ENCODE measurements at places on chromosomes 13 and 19.

DNA sequence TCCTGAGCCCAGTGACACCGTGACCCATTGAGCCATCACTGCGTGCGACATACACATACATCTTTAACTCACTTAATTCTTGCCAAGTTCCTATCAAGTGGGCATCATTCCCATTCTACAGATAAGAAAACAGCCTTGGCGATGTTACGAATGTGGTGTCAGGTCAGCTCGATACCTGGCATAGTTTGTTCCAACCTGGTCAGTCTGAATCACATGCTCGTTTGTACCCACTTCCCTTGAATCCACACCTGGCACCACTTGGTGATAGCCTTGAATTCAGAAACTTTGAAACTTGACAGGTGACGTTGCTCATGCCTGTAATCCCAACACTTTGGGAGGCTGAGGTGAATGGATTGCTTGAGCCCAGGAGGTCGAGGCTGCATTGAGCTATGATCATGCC, 59.1 kb downstream of the SLC7A9 start:
- DNase-seq, result no peak

DNA sequence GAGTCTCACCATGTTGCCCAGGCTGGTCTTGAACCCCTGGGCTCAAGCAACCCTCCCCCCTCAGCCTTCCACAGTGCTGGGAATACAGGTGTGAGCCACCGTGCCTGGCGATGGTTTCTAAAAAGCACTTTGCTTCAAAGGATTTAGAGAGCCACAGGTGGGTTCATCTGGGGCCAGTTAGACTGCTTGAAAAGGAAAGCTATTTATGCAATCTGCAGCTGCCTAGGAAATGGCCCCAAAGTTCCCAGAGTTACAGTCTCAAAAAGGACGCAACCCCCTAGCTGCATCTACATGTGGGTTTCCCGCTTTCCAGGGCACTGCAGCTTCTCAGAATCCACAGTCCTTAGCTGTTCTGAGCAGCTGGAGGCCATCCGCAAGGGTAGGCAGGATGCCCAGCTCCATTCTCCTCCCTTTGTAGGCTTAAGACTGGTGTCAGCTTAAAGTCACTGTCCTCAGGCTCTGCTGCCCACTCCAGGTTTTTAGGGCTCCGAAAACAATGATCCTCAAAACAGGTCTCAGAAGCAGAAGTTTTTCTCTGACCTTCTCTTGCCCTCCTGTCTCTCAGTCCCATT, 41.4 kb downstream of the ZNF823 start:
- no peak for DNase-seq

GRCh38 chr19:16327911-16328823, 3.5 kb downstream of the KLF2 start:
- no peak for DNase-seq

- DNase-seq, result no peak
Measured at GRCh38 chr19:5850743-5851293, 431 bp downstream of the FUT3 start.

- no peak for DNase-seq
Measured at GRCh38 chr19:37950471-37951175, 43.6 kb downstream of the SIPA1L3 start.

DNA sequence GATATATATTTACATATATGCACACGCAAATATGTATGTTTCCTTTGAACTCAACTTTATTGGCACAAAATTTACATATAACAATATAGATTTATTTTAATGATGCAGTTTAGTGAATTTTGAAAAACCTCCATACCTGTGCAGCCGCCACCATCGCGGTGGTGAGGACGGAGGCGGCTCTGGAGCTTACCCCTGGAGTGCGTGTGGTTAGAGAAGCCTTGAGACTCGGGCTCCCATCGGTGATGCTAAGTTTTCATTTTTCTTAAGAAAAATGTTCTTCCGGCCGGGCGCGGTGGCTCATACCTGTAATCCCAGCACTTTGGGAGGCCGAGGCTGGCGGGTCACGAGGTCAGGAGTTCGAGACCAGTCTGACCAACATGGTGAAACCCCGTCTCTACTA, 31.8 kb downstream of the GJA3 start:
- DNase-seq, result no peak

DNA sequence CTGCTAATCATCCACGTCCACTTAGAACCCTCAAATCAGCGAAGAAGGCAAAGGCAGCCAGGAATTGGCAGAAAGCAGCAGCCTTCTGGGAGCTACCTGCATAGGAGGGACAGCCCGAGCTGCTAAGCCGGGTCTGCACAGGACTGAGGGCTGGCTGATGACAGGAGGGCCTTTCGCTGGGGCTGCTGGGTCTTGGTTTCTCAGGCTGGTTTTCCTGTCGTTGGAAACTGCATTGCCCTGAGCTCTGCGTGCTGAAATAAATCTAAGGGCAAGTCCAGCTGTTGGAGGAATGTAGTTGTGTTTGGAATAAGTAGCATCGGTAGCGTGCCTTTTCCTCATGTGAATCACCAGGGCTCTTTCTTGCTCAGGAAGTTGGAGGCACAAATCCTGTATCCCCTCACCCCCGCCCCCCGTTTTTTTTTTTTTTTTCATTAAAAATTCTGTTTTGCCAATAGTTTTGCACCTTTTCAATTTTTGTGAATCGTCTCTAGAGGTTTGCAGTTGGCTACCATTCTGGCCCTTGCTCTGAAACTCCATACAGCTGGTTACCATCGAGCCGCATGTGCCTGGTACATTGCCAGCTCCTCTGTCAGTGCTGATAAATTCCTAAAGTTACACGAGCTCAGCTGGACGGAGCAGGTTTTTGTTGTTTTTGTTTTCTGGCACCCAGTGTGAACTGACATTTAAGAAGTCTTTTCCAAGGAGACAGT, 193.9 kb upstream of the RNF113B start:
- DNase-seq, result no peak

DNA sequence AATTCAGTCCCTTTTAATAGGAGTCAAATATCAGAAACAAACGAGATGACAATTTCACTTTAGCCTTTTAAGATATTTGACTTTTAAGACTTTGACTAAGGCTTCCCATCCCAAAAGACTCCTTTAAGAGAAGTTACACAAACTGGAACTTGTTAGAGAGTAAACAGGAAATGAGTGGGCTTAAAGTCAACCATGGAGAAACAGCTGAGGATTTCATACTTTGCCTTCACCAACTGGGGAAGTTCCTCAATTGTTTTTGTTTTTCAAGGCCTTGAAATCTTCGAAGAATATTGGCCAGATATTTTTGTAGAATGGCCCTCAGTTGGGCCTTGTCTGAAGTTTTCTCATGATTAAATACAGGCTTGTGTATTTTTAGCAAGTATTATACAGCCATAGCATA, 227.3 kb downstream of the POU4F1 start:
- DNase-seq, result no peak

DNA sequence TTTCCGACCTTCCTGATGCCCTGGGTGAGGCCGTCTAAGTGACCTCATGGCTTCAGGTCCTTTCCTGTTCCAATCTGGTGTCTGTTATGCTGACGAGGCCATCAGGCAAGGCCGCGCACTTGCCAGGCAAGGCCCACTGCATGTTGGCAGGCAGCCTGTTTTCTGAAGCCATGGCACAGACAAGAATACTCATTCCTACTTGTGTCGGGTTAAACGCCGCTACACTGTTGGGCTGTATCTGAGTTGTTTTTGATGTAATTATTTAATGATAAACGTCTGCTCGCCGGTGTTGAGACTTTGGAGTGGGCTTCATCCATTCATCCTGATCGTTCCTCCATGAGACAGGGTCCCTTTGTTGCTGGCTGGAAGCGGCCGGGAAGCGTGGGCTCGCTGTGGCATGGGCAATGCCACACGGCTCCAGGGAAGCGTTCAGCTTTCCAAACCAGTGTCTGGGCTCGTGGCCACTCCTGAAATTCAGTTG, 92.1 kb downstream of the ATP11A start:
- DNase-seq, result no peak

DNA sequence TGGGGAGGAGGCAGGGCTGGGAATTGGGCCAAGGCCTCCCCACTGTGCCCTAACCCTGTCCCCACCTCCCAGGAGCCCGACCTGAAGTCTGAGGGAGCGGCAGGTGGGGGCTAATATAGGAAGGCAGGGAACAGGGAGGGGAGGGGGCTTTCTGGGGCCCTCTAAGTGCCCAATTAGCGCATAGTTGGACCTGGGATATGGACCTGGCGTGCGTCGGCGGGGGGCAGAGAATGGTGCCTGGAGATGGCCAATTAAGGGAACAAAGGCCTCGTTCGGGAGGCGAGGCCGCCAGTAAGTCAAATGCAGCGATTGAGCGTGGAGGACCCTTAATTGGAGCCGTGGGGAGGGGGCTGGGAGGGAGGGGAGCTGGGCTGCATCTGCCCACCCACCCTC, at the start of gene C19orf85:
Gene C19orf85 (minus strand): TSS at position 90 of the 393 bp plus-strand sequence. CDS start 197 bp downstream, outside the sequence.
- no peak for DNase-seq

- DNase-seq, result no peak
Measured at GRCh38 chr13:99390601-99391000, 83.4 kb upstream of the GPR183 start.

- DNase-seq, result no peak
Measured at GRCh38 chr13:108779308-108779707, 149.9 kb downstream of the MYO16 start.

- no peak for DNase-seq
Measured at GRCh38 chr13:25847635-25848626, 203.9 kb downstream of the SHISA2 start.

DNA sequence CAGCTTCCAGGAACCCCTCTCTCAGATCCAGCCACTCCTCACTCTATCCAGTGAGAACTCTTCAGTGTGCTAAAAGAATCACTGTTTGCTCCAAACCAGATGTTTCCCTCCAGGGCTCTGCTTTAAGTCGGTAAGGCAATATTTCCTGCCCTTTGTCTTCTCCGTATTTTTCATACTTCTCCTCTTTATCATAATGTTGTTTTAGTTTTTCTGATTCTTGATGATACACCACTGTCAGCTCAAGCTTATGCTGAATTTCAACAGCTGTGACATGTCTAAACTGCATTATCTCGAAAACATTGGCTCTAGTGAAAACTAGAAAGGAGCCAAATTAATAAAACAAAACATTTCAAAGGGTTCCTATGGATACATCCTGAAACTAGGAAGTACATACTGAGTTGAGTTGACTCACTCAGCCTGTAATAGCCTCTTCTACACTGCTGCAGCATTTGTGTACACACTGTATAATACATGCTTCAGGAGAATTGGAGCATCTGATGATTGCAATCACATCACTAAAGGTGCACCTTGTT, 39.8 kb downstream of the GPR180 start:
- no peak for DNase-seq

DNA sequence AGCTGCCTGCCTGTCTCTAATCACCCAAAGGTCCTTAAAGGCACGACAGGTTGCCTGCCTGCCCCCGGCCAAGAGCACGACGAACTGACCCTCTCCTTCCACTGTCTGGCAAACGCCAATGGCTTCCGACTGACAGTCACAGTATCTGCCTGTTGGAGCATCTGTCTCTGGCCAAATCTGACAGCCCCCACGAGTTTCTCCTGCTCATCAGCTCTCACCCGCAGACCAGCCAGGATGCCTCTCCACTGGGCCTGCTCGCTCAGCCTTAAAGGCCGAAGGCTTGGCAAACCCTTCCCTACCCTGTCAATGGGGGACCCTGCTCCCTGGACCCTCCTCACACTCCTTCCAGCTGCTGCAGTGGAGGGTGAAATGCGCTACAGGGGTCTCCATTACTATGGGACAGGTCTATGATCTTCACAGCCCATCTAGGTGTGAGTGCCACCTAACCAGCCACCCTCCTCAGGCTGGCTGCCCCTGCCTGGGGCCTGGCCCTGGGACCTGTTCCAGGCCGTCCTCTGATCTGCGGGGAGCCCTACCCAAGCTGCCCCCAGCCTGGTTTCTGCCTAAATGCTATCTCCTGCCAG, 932 bp downstream of the FAM83E start:
- no peak for DNase-seq

DNA sequence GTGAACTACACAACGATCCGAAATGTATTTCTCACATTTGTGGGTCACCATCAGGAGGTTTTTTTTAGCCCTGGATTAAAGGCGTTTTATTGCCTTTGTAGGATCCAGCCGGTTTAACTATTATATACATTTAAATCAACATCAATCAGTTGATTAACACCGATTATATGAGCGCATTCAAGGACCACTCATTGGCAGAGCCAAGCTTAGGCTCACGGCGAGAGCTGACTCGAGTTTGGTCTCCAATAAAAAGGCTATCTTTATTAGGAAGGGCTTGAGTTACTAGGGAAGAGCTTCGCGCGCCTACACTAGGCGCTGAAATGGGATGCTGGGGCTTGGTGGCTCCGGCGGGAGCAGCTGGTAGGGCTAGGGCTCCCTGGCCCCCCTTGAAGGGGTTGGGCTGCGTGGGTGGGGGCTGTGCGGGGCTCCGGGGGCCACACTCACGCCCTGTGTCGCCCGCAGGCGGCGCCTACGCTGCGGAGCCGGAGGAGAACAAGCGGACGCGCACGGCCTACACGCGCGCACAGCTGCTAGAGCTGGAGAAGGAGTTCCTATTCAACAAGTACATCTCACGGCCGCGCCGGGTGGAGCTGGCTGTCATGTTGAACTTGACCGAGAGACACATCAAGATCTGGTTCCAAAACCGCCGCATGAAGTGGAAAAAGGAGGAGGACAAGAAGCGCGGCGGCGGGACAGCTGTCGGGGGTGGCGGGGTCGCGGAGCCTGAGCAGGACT, 4.2 kb downstream of the PDX1 start:
- DNase-seq, result no peak

GRCh38 chr13:51251480-51251879, 29.3 kb downstream of the FAM124A start:
- DNase-seq, result no peak

- no peak for DNase-seq
Measured at GRCh38 chr19:18109341-18109732, 11.8 kb downstream of the MAST3 start.

- no peak for DNase-seq
Measured at GRCh38 chr19:48926909-48927308, 6.6 kb upstream of the DHDH start.

GRCh38 chr19:18202778-18203407, 949 bp downstream of the RAB3A start:
- no peak for DNase-seq

- DNase-seq, result no peak
Measured at GRCh38 chr13:112735791-112736190, 46.0 kb downstream of the ATP11A start.

GRCh38 chr13:21673789-21674489, 3.1 kb downstream of the FGF9 start:
- no peak for DNase-seq

DNA sequence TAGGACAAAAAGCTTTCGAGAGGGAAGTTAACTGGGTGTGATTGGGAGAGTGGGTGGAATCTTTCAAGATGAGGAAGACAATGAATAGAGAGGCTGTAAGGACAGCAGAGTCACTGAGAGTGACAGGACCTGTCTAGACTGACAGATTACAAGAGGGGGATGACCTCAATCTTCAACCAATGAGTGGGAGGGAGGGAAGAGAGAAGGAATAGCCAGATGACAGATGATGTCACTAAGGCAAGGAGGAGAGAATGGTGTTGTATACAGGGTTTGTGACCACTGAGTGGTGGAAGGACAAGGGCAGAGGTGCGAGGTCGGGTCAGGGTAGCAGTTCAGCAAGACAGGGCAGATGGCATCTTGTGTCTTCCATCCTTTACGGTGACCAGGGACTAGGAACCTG, 5.8 kb upstream of the ILF3 start:
- no peak for DNase-seq

GRCh38 chr19:35596366-35596999, 10.5 kb downstream of the PMIS2 start:
- DNase-seq, result no peak
